ENCODE measurements at places on chromosomes 1 and 21.

DNA sequence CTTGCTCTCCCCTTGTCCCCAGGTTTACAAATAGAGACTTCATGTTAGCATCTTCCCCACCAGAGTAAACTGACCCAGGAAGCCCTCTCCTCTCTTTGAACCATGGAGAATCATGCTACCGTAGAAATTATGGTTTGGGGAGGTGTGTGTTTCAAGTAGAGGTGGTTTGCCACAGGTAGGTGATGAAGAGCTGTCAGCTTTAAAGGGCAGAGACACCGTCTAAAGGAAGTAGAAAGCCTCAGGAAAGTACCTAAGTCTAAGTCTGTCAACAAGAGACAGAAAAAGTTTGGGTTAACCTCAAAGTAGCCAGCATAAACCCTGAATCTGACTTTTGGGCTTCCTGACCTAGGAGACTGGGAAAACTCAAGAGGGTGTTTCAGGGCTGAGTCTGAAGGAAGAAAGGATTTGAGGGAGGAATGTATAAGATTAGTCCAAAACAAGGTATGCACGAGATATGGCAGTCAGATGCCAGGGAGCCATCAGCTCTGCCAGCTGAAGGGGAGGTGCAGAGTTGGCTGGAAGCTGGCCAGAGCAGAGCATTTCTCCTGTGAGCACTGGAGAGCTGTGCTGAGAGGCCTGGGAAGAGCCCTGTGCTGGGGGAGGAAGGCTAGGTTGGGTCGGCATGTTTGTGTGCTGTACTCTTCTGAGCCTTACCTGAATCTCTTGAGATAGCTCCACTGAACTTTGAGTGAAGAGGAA is 14.3 kb downstream of the ADAMTSL4 start:
- peak; percentile 49 for DNase-seq

- peak; percentile 59 for DNase-seq
Observed at GRCh38 chr1:164673584-164674214, 114.7 kb downstream of the PBX1 start.

DNA sequence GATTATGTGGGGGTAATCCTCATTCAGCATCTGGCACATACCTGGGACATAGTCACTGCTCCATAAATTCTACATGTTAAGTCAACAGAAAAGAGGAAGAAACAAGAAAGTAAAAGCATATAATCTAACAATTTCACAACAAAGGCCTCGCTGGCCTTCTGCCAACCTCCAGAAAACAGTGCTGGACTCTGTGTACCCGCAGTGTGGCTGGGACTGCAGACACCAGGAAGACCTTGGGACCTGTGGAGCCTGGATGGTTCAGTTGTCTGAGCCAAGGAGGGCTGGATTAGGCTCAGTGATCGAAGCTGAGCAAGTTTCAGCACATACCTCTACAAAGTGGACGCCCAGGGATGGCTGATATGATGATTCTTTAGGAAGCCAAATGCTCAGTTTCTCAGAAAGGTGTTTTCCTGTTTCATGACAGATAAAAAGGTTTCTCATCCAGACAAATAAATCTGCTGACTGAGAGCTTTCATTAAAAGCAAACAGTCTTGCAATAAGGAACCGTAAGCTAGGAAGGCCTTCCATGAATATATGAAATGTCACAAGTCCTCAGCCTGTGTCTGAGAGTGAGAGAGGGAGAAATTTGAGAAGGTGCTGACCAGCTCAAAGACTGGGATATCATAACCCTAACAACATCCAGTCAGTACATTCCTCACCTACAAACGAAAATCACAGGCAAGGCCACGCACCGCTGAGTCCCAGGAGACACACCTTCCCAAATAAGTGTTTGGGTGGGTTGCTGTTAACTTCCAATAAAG is 48.4 kb downstream of the CAPZB start:
- DNase-seq: no peak

DNA sequence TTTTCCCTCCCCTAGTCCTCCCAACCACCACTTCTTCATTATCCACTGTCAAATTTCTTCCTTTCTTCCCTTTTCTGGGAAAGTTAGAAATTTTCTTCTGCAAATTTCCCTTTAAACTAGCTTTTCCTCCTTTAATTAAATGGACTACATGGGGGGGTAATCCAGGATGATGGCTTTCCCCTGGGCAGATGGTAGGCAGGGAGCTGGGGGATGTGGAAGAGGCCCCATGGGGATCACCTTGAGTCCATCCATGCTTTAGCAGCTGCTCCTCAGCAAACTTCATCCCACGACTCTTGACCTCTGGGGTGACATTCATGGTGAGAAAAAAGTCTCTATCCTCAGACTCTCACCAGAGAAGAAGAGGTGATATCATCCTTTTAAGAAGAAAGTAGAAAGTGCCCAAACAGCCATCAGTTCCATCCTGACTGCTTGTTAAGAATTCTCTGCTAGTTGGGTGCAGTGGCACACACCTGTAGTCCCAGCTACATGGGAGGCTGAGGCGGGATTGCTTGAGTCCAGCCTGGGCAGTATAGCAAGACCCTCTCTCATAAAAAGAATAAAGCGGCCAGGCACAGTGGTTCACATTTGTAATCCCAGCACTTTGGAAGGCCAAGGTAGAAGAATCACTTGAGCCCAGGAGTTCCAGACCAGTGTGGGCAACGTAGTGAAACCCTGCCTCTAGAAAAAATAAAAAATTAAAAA is 2.4 kb downstream of the GPATCH4 start:
- no peak for DNase-seq

- no peak for DNase-seq
Observed at GRCh38 chr1:29682919-29683295, 446.6 kb downstream of the PTPRU start.

DNA sequence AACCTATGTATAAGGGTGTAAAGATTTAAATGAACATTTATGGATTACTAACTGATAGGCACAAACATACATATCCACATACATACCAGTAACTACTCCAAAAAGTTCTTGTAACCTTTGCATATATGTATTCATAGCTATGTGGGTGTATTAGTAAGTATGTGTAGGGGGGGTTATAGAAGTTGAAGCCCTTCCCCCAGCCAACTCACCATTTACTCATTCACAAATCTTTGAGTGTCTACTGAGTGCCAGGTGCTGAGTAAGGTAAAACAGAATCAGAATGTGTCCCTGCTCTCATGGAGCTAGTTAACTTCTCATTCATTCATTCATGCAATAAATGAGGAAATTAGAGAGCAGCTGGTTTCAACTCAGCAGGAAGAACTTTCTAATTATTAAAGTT is 1.3 kb downstream of the C1orf146 start:
- no peak for DNase-seq

Data from D341Med (cell line).